Neural crest cell (in vitro differentiated cells): ENCODE measurements at places on chromosomes 11 and 22.

DNA sequence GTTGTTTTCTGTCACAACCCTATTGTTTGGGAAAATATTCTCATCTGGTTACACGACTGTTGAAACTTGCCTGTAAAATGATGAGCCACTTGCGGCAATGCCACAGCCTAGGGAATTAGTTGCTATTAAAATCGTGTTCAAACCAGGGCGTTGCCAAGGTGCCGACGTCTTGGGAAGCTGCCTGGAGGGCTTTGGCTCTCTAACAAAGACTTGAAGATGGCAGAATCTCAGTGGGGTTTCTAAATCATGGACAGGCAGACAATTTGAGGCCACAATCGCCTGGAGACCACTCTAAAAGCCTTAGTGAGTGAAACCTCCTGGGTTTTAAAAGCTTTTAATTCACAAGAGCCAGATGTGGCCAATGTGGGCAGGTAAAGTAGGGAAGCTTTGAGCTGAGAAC, 117.2 kb upstream of the BMAL1 start:
- DNase-seq = no peak

- DNase-seq = no peak
Observed at GRCh38 chr22:27008454-27008853, 351.1 kb downstream of the MIAT start.

- no peak for DNase-seq
Observed at GRCh38 chr11:131889760-131890581, 519.6 kb downstream of the NTM start.

GRCh38 chr22:18056161-18056666, 21.6 kb upstream of the PEX26 start:
- no peak for DNase-seq

- no peak for DNase-seq
Observed at GRCh38 chr22:19876941-19877625, 22.4 kb upstream of the GNB1L start.

GRCh38 chr11:11036848-11037732, 179.2 kb upstream of the ZBED5 start:
- no peak for DNase-seq

- no peak for DNase-seq
Observed at GRCh38 chr22:48018346-48018745, 1255.9 kb downstream of the TBC1D22A start.

DNA sequence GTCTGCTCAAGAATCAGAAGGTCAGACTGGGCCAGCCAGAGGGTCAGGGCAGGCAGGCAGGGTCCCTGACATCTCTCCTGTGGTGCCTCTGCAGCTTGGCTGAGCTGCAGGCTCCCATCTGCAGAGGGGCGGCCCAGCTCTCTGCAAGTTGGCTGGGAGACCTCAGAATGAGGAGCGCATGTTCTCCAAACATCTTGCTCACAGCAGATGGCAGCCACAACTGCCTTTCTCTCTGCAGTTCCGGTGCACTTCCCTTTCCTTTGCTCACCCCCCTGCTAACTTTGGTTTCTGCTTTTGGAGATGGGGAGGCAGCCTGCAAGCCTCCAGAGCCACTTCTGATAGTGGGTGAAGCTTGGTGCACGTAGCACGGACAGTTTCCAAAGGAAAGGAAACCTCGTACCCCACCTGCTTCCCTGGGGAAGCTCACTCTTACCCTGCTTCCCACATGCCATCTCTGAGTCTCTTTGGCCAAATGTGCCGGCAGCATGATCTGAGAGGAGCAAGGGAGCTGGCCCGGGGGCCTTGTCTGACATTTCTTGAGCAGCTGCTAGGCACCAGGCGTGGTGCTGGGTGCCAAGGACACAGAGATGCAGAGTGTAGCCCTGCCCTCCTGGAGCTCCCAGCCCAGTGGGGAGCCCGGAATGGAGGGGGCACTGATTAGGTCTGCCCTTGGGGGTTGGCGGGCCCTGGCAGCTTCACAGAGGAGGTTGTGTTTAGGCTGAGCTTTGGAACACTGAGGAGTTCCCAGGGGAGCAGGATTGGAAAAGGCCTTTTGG, 18.2 kb downstream of the DAGLA start:
- no peak for DNase-seq

DNA sequence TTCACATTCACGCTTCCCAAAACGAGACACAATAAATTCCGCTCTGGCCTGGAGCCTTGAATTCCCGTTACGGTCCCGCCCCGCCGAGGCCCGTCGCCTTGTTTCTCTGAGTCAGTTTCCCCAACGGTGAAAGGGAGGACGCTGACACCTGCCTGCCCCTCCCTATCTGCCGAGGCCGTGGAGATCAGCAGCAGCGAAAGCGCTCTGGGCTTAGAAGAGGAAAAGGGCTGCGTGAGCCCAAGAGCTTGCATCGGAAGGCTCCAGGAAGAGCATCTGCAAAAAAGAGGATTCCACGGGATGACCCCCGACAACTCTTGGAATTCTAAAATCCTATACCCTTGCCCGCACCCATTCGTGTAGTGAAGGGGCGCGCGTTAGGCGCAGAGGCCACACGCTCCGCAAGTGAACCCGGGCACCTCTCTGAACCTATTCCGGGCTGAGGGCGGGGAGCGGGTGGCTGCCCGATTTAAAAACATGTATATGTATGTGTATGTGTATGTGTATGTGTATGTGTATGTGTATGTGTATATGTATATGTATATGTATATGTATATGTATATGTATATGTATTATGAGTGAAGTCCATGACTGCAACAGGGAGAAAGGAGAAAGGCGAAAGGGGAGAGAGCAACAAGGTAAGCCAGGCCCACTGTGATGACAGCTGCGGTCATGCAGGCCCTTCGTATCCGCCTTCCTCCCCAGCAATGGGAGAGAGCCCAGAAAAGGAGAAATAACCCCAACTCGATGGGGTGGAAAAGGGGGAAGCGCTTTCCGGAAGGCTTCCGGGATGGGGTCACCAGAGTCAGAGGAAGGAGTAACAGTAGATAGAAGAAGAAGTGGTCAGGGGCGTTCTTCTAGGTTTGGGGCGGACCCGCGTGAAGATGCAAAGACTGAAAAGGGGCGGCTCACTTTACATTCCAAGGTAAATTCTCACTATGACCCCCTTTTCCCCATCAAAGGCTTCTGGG, 948 bp upstream of the MRTFA start:
- no peak for DNase-seq

GRCh38 chr11:119077839-119078238, 6.8 kb upstream of the HMBS start:
- DNase-seq = no peak

DNA sequence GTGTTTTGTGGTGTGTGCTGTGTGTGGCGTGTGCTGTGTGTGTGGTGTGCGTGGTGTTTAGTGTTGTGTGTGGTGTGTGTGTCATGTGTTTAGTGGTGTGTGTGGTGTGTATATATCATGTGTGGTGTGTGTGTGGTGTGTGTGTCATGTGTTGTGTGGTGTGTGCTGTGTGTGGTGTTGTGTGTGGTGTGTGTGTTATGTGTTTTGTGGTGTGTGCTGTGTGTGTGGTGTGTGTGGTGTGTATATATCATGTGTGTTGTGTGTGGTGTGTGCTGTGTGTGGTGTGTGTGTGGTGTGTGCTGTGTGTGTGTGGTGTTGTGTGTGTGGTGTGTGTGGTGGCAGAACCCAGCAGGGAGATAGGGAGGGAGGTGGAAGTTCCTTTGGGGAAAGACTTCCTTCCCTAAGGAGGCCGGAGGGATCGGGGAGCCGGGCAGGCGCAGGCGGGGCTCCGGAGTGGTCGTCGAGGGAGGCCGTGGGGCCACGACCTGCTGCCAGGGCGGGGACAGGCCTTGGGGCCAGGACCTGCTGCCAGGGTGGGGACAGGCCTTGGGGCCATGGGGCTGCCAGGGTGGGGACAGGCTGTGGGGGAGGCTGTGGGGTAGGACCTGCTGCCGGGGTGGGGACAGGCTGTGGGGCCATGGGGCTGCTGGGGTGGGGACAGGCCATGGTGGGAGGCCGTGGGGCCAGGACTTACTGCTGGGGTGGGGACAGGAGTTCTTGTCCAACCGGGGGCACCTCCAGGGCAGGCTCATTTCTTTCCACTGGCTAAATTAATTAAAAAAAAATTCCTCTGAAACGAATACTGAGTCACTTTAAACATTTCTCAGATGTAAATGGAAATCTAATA, 15.2 kb downstream of the PIM3 start:
- peak; percentile 9 for DNase-seq

DNA sequence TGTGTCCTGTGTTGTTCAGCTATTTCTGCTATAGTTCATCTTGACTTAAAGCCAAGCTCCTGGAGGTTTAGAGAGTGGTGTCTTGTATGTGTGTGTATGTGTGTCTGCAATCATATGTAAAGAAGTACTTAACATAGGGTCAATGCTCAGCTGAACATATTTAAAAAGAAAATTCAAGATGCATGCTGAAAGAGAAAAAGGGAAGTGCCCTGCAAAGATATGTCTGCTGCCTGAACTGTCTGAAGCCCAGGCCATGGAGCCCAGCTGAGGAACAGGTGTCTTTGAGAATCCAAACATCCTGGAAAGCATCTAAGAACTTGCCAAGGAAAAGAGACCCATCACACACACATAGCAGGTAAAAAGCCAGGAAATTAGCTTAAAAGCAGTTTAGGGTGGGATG, 6.6 kb downstream of the TCN1 start:
- DNase-seq = no peak

- no peak for DNase-seq
Observed at GRCh38 chr22:28424427-28425080, 255.1 kb downstream of the TTC28 start.

DNA sequence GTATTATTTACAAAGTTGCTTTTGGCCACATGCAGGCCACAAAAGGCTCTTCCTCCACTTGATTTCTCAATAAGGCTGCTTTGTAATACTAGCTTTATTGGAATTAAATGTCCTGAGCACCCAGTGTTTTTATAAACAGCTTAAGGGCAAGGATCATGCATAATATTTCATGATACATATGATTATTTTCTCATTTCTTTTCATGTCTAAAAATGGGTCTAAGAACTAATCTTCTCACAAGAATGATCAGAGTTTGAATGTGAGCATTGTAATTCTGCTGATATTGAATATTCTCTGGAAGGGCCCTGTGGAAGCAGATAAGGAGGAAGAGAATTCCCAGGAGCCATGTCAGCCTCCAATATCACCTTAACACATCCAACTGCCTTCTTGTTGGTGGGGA, at the start of gene OR52K2:
Gene OR52K2 (plus strand): TSS at position 301 of the 400 bp plus-strand sequence. CDS start 45 bp downstream, at position 346.
- DNase-seq = no peak
